ENCODE measurements at places on chromosomes 1 and 21.

DNA sequence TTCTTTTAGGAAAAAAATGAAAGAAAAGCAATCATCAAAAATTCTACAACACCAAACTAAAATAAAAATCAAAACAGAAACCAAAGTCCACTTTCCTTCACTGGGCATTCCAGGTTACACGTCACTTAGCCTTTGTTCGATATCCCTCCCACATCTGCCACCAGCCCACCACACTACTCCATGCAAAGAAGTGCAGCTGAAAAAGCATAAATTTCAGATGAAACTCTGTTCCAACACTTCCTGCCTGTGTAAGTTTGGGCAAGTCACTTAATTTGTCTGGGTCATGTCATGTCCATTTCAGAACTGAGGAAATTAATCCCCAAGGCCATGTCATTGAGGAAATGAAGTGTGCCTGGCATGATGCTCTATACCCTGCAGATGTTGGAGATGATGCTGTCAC lies 354.3 kb upstream of the USP24 start:
- no peak for DNase-seq

GRCh38 chr1:115710859-115711624 lies 57.5 kb downstream of the CASQ2 start:
- DNase-seq: no peak

- DNase-seq: no peak
These were observed 993.0 kb upstream of the PRMT6 start for GRCh38 chr1:106063510-106063909.

DNA sequence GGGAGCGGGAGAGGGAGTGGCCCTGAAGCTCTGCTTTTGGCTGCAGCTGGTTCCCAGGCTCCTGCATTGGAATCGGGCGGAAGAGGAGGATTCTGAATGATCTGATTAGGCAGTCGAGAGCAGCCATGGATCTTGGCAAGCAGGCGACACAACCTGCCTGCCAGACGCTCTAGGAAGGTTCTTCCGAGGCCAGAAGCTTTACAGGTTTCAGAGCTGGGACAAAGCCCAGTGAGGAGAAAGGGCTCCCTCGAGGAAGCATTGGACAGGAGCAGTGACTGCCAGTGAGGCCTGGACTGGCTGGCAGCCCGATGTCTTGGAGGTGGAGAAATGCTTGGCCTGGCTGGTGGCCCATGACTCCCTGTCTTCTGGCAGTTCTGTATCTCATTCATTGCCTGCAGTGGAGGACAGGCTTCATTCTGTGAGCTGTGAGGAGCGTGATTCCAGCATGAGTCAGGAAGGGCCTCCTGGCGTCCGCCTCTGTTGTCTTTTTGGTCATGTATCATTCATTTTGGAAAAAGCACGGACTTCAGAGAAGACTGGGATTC lies 132.7 kb upstream of the IPO9 start:
- no peak for DNase-seq

DNA sequence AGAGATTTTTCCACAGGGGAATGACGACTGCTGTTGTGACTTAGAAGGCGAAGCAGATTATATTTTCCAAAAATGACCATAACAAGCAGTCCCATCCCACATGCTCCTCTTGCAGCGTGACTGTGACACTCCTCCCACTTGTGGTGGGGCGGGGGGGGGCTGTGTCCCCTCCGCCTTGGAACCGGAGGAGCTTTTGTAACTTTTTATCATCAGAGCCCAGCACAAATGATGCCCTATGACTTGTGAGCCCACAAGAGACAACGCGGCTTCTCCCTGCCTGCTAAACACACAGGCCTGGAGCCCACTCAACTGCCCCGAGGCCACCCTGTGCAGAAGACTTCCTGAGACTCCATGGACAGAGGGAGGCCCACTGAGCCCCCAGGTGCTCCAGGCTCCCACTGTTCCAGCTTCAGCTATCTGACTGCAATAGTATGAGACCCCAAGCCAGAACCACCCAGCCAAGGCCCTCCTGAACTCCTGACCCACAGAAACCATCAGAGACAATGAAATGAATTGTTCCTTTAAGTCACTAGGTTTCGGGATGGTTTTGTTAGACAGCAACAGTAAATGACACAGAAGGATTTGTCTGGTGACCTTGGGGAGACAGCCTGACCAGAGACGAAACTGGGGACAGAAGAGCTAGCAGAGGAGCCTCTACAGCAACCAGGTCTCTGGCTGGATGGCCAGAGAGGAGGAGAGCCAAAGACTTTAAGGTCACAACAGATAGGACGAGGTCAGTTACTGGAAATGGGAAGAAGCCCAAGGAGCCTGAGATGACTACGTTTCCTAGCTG lies 58.8 kb downstream of the CAPZB start:
- no peak for DNase-seq

DNA sequence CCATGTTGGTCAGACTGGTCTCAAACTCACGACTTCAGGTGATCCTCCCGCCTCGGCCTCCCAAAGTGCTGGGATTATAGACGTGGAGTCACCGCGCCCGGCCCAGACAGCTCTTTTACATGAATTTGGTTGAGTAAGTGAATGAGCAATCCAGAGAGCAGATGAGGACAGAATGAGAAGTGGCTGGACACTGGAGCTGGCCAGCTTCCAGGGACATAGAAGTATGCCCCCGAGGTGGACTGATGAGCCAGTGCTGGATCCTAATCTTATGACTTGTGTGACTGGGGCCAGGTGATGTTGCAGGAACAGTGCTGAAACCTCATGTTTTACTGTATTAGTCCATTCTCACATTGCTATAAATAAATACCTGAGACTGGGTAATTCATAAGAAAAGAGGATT lies 35.9 kb upstream of the KANK4 start:
- DNase-seq: no peak

DNA sequence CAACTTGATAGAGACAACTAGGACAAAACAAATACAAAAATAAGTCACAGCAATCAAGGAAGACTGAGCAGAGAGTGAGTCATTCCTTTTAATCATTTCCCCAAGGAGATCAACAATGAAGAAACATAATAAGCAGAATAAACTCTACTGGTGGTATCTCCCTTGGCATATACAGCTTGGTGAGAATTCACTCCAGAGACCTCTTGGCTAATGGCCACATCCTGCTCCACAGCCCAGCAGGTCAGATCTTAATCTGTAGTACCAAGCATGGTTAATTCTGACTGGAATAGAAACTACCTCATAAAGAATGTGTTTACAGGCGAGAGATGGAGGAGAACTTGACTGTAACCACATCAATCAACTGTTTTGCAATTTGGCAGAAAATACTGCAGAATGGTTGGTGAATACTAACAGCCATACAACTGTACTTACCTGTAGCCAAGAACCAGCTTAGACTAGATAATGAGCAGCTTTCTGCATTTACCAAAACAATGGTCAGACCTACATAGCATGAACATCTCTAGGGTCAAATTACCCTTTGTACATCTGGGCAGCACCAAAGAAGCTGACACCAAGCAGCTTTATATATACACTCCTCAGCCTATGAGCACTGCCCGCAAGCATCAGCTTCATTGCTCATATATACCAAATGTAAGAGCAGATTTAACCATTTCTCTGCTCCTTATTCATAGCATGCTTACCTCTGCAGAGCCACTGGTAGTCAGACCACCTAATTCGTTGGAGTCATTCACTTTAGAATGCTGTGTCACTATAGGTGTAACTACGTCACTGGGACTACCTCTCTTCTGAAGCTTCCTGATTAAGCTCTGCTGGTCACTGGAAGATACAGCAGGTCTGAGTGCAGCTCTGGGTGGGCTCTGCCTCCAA lies 51.0 kb downstream of the KIAA0319L start:
- DNase-seq: peak; percentile 32

- no peak for DNase-seq
These were observed 2.9 kb upstream of the SHCBP1L start for GRCh38 chr1:182955596-182956588.

- DNase-seq: no peak
These were observed 97.9 kb downstream of the KCND3 start for GRCh38 chr1:111891566-111891965.

DNA sequence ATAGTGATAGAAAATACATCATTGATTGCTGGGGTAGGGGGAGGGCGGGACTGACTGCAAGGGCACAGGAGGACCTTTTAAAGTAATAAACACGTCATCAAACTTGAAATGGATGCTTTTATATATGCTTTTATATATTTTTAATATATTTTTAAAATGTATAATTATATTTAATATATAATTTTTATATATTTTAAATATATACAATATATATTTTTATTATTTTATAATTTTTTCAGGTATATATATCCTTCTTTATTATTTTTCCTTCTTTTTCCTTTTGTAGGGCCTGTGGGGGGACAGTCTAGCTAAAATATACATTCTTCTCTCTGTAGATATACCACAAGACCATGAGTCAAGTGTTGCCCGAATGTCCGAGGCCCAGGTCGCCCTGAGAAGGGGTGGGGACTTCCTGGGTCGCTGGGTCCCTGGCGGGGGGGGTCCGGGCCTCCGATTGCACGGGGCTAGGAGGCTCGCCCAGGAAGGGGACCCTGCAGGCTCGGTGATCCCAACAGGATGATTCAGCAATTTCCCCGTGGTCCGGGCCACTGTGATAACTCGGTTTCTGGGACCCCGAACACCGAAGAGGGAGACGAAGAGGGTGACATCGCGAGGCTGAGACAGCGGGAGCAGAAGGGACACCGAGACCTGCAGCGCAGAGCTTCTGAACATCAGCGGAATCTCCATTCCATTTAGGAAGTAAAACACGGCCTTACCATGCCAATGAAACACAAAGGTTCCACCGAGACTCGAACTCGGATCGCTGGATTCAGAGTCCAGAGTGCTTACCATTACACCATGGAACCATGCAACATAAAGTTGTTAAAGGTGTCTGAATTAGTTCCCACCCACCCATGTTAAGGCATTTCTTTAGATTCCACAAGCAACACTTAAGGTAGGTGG lies 112.5 kb upstream of the NBPF11 start:
- no peak for DNase-seq

DNA sequence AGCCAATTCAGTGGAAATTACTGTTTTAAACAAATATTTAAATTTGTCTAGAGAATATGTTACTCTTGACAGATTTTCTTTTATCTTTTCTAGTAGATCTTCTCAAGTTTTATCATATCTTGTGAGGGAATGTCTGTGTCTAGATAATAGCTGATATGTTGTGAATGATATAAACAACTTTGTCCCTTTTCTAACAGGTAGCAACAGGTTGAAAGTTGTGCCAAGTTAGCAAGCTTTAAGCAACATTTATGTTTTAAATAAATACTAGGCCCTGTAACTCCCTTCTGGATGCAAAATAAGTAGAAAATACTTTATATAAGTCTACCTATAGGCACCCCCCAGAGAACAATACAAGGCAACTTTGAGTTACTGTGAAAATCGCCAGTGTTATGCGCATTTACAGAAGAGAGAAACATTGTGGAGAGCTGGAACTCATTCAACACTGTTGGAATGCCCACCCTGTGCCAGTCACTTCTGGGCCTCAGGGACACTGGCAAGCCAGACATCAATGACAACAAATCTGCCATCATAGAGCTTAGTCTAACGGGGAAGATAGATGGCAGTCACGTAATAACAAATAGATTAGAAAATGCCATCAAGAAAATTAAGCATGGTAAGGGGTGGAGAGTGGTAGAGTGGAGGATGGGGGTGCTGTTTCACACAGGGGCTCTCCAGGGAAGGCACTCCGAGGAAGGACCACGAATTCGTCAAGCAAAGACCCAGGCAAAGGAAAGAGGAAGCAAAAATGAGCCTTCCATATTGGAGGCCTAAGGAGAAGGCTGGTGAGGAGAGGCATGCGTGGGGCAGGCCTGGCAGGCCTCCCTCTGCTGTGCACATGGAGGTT lies 4.4 kb downstream of the MAP3K21 start:
- DNase-seq: no peak

DNA sequence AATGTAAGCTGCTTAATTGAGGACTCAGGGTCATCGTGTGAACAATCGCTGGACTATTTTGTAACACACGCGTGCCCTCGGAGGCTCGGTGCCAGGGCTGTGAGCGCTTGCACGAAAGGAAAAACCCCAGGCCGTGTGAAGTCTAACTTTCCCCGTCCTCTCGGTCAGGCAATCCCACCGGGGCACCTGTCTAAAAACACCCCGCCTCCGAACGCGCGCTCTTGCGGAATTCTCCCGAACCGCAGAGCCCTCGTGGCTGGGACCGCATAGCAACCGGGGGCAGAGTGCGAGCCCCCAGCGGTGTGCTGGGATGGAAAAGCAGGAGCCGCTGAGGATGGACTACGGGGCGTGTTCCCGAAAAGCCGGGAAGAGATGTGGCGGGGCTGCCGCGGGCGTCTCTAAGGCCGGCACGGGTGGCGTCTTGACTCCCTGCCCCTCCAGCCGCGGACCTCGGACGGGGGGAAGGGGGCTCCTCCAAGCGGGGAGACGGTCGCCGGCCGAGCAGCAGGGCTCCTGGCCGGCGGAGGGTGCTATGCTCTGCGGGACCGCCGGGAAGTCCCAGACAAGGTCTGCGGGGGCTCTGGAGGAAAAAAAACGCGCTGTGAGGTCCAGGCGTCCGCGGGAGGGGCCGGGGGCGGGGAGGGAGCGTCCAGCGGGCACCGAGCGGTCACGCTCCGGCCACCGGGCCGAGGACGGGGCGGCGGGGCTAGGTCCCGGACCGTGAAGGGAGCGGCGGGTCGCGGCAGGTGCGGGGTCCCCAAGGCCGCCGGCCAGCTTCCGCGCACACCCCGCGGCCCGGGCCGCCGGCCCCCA lies 936 bp downstream of the ZBTB21 start:
- peak; percentile 36 for DNase-seq

Measured in activated CD4-positive, alpha-beta T cell treated with anti-CD3 and anti-CD28 coated beads, Interleukin-2, amount 50 U/mL, for 1 hour (primary cell).